ENCODE measurements at places on chromosomes 1 and 21.

DNA sequence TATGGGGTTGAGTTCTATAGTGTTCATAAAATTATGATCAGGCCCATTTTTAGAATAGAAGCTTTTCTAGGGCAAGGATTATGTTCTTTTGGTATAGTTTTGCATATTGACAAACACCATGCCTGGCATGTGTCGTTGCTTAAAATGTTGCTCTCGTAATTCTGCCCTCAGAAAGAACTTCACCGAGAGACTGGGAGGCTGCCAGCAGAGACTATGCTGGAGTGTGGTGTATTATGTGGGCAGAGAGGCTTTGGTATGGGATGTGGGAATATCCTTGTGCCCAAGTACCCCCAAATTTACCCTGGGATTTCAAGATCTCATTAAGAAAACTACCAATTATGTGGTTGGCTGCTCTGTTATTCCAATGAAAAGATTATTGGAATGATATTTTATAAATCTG lies 27.9 kb downstream of the PGM1 start:
- no peak for DNase-seq

DNA sequence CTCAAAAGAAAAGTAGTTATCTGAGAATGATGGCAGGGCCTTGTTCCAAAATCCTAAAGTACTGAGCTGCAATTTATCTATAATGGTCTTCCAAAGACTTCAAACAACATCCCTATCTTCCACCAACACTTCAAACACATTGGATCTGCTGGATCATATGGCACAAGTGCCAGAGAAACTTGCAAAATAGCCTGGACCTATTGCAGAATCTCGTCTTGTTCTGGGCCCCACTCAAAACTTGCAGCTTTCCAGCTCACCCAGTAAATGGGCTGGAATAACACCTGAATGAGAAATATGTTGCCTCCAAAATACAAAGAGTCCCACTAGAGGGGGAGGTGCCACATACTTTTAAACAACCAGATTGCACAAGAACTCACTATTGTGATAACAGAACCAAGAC lies 44.0 kb upstream of the PKN2 start:
- DNase-seq = no peak

DNA sequence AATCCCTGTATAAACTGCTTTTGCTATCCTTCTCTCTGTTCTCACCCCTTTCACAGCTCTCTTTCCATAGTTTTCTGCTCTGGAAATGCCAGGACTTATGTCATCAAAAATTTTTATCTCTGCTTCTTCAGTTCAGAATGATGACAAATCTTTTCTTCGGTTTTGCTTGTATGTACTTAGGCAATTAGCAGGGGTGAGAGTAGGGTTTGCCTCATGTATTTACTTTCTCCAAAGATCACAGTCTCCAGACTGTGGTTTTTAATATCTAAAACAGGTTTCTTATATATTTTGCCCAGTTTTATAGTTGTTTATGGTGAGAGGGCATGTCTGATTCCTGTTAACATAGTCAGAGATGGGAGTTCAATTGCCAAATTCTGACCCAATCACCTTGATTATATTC lies 235.4 kb upstream of the LYPLAL1 start:
- no peak for DNase-seq

- peak; percentile 33 for DNase-seq
Observed at GRCh38 chr1:246784621-246785493, 60.6 kb downstream of the SCCPDH start.

GRCh38 chr1:109759513-109760334 lies 4.0 kb downstream of the EPS8L3 start:
- no peak for DNase-seq

DNA sequence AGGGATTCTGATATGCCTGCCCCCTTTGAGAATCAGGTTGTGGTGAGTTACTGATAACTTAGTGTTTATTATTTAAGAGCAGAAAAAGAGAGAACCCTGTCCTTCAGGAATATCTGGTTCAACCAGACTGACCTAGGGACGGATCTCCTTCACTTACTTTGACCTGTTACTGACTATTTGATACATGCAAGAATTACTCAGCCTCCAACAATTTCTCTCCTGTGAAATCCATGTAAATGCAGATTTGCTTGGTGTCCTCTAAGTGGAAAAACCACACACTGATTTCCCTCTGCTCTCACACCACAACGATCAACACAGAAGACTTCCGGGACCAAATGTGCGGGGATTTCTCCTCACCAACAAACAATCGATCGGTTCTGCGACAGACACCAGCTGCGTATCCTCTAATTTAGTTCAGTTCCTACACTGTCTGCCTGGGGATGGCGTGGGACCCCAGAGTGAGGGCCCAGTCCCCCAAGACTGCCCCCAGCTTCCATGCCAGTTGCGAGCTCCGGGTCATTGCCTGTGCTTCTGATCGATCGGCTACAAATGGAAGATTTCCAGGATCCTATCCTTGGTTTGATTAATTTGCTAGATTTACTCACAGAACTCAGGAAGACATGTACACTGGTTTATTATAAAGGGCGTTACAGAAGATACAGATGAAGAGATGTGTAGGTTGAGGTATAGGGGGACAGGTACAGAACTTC lies 51.7 kb downstream of the BACE2 start:
- DNase-seq = no peak

- DNase-seq = no peak
Observed at GRCh38 chr1:111148376-111148881, 8.4 kb downstream of the CEPT1 start.

- no peak for DNase-seq
Observed at GRCh38 chr1:8641377-8641997, 176.0 kb downstream of the RERE start.

DNA sequence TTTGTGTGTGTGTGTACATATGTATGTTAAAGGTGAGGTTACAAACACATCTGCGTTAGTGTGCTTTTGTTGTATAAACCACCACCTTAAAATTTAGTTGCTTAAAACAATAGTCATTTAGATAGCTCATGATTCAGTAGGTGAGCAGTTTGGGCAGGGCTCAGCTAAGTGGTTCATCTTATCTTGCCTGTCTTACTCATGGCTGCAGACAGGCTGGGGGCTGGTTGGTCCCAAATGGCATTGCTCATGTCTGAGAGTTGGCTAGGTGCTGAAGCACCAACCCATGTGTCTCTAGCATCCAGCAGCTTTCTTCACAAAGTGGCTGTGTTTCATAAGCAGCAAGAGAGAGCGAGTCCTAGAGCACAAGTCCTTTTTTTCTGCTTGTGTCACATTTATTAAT lies 91.4 kb downstream of the MACF1 start:
- no peak for DNase-seq

DNA sequence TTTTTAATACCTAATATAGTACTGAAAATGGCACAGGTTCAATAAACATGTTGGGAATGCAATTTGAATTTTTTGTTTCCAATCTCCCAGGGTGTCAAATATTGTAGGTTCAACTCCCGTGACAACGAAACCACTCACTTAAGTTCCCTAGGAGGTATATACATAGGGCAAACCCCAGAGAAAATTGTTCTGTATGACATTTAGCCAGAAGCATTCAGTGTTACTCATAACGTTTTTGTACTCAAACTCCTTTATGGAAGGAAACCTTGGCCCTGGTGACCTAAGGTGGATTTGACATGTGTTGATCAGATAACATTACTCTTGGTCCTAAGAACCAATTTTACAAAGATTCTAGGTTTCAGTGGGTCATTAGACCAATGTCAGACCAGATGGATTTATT lies 110.6 kb downstream of the USP25 start:
- DNase-seq = no peak

DNA sequence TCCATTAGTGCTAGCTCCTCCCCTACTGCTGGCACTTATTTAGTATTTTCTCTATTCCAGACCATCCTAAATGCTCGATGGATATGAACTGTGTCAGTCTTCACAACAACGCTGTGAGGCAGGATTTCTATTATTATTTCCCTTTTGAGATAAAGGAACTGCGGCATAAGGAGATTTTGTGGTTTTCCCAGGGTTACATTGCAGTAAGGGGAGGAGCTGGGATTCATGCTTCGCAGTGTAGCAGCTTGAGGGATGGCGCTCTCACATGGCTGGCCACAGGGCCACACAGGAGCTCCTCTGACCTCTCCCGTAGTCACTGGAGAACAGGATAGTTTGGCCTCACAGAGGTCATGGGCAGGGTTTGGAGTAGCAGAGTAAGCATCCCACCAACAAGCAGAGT lies 116.9 kb downstream of the BEND5 start:
- DNase-seq = no peak

DNA sequence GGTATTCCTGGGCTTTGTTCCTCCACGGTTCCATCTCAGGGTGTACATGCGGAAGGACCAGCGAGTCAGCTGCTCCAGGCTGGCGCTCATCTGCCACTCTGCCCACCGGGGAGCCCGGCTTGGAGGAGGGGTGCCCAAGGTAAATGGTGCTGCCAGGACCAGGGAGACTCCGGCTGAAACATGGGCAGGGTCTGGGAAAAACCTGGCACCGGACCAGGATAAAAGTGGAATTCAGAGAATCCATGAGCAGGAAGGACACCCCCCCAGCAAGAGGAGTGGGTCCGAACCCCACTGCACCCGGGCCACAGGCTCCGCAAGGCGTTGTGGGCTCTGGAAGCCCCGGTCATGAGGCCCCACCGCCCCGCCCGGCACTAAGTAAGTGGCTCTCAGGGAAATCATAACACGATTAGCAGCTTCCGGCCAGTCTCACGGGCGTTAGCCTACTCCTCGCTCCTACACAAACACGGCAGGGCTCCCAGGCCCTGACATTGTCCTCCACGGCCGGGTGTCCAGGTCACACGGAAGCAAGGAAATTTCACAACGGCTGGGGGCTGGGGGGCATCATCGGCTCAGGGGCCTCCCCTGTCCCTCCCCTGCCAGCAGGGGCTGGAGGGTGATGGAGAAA lies 21.1 kb downstream of the MEGF6 start:
- no peak for DNase-seq

- no peak for DNase-seq
Observed at GRCh38 chr1:177960939-177961622, 8.8 kb downstream of the SEC16B start.

DNA sequence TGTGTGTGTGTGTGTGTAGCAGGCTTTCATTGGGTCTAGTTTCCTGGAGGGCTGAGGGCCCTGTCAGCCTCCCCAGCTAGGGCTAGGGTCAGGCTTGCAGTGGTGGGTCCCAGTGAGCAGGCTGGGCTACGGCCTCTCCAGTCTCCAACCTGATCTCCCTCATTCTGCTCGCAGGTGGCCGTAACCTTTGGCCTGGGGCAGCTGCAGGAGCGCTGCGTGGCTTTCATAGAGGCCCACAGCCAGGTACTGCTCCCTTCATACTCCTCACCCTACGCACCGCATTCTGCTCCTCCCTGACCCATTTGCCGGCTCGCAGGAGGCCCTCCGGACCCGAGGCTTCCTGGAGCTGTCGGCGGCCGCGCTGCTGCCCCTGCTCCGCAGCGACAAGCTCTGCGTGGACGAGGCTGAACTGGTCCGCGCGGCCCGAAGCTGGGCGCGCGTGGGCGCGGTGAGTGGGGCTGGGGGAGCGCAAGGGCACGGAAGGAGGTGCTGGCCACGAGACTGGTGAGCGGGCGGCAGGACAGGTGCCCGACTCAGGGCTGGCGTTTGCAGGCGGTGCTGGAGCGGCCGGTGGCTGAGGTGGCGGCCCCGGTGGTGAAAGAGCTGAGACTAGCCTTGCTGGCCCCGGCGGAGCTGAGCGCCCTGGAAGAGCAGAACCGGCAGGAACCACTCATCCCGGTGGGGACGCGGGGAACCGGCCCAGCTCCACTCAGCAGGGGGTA lies 4.7 kb downstream of the BTBD19 start:
- DNase-seq = no peak

DNA sequence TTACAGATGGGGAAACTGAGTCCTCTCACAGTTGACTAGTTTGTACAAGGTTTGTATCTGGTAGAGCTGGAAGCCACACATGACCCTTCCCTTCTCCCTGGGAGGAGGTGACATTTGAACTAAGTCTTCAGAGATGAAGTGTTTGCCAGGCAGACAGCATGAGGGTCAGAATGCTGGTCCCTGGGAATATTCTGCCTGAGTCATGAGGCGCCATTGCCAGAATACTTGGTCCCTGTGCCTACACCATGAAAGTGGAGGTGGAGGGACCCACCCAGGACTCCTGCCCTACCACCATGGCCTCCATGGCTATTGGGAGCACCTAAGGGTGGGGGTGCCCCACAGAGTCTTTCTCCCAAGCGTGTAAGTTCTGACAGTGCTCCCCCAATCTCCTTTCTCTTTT lies 7.0 kb downstream of the RPS6KA1 start:
- DNase-seq = no peak

GRCh38 chr1:90558754-90559378 lies 158.2 kb downstream of the BARHL2 start:
- no peak for DNase-seq

DNA sequence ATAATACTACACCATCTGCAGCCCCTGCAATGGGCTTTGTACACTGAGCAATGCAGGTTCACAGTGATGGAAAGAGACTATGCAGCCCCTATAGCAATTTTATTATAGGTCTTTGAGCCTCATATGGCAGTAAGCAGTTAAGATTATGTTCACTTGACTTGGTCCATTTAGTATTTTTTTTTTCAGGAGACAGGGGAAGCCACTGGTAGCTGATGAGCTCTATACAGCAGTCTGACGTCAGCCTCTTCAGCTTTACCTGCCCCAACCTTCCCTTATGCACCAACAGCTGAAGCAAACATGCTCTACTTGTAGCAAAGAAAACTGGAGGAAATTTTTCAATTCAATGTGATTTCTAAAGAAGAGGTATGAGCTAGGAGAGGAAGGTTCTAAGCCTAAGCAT lies 32.2 kb downstream of the AIDA start:
- DNase-seq = no peak

DNA sequence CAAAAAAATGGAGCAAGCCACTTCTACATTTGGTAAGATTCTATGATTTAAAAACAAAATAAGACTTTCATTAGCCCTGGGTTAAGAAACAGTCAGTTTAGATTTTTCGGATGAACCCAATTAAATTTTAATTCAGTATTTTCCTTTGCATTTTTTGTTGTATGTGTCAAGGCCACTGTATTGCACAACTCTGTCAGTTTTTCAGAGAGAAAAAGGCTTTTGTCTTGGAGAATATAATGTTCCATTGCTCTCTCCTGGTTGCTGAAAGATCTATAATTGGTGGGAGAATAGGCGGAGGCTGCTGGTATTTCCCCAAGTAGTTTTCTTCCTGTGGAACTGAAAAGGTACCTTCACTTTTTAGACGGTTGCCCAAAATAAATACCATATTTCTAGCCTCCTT lies 84.6 kb downstream of the NEGR1 start:
- no peak for DNase-seq

GRCh38 chr1:203954788-203955552 lies 93.6 kb downstream of the SNRPE start:
- no peak for DNase-seq

- DNase-seq = no peak
Observed at GRCh38 chr1:21763694-21764419, 19.1 kb downstream of the USP48 start.

GRCh38 chr1:70043804-70044203 lies 161.6 kb downstream of the LRRC40 start:
- peak; percentile 50 for DNase-seq

- no peak for DNase-seq
Observed at GRCh38 chr1:29156543-29157268, 25.0 kb downstream of the SRSF4 start.

DNA sequence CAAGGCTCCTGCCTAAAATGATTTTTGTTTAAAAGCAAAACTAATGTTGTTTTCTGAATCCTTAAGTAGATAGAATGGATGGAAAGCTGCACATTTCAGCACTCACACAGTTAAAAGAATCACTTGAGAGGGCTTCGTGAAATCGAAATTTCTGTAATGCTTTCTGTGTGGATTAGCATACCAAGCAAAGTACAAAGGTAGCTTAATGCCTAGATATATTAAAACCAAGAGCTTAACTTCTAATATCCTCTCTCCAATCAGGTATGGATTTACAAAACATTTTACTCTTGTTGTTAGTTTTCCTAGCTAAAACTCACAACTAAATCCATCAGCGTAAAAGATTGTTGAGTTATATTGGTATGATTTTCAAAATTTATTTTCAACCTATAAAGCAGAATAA lies 378.8 kb upstream of the PRMT6 start:
- DNase-seq = no peak
